ENCODE measurements at places on chromosomes 5 and 9.

DNA sequence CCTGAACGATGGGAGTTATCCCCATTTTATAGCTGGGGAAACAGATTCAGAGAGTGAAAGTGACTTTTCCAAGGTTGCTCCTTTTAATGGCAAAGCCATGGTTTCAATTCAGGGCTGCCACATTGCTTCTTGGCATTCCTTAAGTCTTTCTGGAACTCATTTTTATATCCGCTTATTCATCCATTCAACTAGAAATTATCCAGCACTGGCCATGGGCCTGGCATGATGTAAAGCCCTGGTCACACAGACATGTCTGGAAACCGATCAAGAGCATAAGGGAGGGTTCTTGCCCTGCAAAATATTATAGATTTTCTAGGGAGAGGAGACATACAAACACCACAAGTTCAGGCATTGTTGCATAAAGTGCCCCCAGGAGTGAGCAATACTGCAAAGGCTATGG lies 43.0 kb upstream of the COL15A1 start:
- no peak overlapping the region for H3K4me3 ChIP-seq
- no peak overlapping the region for H3K27ac ChIP-seq
- H3K27me3 ChIP-seq = no peaks in the 10 kb centered on the region

- no peaks in the 10 kb centered on the region for H3K27me3 ChIP-seq
- no peak overlapping the region for H3K27ac ChIP-seq
- H3K4me1 ChIP-seq = no peaks in the 10 kb centered on the region
- DNase-seq = peak; percentile 25
- H3K36me3 ChIP-seq = no peaks in the 10 kb centered on the region
Measured at GRCh38 chr9:13088720-13089427, 190.6 kb downstream of the MPDZ start.

DNA sequence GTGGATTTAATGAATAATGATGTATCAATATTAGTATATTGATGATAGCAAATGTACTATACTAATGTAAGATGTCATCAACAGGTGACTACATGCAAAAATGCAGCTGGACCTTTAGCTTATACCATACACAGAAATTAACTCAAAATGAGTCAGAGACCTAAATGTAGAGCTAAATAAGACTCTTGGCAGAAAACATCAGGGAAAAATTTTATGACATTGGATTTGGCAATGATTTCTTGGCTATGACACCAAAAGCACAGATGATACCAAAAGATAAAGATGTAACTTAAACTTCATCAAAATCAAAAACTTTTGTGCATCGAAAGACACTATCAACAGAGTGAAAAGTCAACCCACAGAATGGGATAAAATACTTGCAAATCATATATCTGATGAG lies 64.0 kb upstream of the CCL21 start:
- no peaks in the 10 kb centered on the region for H3K36me3 ChIP-seq
- H3K27me3 ChIP-seq = no peaks in the 10 kb centered on the region
- no peak for DNase-seq

DNA sequence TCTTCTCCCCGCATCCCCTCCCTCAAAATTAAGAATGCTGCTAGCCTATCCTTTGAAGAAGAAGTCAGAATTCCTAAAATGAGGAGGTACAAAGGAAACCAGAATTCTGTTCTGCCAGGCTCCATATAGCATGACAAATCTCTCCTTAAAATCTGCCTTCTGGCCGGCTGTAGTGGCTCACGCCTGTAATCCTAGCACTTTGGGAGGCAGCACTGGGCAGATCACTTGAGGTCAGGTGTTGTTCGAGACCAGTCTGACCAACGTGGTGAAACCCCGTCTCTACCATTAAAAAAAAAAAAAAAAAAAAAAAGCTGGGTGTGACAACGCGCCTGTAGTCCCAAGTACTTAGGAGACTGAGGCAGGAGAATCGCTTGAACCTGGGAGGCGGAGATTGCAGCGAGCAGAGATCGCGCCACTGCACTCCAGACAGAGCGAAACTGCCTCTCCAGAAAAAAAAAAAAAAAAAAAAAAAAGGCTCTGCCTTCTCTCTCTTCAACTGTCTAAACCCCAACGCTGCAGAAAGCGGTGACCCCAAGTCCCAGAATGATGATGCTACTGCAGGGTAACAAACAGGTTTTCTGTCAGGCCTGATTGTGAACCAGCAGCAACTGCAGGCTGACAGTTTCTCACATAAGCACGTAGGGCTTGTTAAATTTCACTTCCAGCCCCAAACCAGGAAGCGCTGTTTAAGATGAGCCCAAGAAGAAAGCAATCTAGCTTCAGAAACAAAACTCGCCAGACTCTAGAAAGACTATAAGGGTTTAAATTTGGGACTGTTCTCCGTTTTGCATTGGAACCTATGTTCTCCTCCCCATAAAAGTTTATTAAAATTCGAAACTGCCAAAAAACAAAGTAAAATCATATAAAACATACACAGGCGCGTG lies 963 bp upstream of the CAST start:
- DNase-seq = peak; percentile 85
- H3K27me3 ChIP-seq = peaks cover 34% of the 10 kb centered on the region
- peaks cover 13% of the 10 kb centered on the region for H3K4me1 ChIP-seq
- H3K27ac ChIP-seq = peak overlapping the region; percentile 91

DNA sequence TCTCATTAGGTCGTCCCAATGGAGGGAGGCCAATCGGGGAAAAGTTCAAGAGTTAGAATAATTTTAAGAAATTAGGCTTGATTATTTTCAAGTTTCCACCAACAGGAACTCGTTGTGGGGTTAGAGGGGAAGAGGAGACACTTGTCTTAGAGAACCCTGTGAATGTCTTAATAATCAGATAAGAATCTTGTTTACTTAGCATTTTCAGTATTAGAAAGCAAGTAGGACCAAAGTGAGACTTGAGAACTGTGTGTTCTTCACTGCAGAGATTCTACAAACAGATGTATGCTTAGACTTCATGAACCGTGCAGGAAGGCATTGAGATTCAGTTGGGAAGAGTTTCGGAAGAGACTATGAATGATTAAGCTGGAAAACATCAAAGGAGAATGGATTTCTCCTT lies 69.0 kb upstream of the HMHB1 start:
- no peak overlapping the region for H3K4me3 ChIP-seq
- no peaks in the 10 kb centered on the region for H3K4me1 ChIP-seq
- no peaks in the 10 kb centered on the region for H3K27me3 ChIP-seq
- H3K36me3 ChIP-seq = no peaks in the 10 kb centered on the region

All from thymus (tissue), 14 donors.